ENCODE measurements at places on chromosomes 5 and 9.

- no peak overlapping the region for H3K27ac ChIP-seq
- no peaks in the 10 kb centered on the region for H3K27me3 ChIP-seq
- no peak overlapping the region for H3K4me3 ChIP-seq
- no peak for DNase-seq
- H3K4me1 ChIP-seq, result no peaks in the 10 kb centered on the region
These were observed 837.2 kb downstream of the EFNA5 start for GRCh38 chr5:106833517-106833916.

- DNase-seq, result no peak
- H3K36me3 ChIP-seq, result no peaks in the 10 kb centered on the region
- H3K4me1 ChIP-seq, result peaks cover 3% of the 10 kb centered on the region
- H3K4me3 ChIP-seq, result no peak overlapping the region
These were observed 2.4 kb upstream of the STC2 start for GRCh38 chr5:173330338-173331206.

DNA sequence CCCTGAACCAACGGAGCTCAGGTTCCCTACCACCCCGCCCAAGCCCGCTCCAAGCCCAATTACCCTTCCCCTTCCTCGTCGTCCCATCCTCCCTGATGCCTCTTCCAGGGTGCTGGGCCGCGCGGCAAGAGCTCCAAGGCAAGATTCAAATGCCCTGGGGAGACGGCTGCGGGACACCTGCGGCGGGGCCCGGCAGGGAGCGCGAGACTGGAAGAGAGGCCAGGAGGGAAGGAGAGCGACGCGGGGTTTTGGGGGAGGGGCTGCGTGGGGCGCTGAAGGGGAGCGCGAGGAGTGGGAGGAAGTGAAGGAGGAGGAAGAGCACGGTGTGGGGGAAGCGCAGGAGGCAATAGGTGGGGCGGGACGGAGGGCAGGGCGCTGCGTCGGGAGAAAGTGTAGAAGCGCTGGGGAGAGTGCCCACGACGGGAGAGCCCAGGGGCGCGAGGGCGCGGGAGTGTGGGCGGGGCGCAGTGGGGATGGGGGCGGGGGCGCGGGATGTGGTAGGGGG, 975 bp upstream of the NXNL2 start:
- no peak overlapping the region for H3K27ac ChIP-seq
- no peaks in the 10 kb centered on the region for H3K36me3 ChIP-seq
- peak overlapping the region; percentile 2 for H3K4me3 ChIP-seq
- peaks cover 3% of the 10 kb centered on the region for H3K27me3 ChIP-seq
- H3K4me1 ChIP-seq, result peaks cover 11% of the 10 kb centered on the region

DNA sequence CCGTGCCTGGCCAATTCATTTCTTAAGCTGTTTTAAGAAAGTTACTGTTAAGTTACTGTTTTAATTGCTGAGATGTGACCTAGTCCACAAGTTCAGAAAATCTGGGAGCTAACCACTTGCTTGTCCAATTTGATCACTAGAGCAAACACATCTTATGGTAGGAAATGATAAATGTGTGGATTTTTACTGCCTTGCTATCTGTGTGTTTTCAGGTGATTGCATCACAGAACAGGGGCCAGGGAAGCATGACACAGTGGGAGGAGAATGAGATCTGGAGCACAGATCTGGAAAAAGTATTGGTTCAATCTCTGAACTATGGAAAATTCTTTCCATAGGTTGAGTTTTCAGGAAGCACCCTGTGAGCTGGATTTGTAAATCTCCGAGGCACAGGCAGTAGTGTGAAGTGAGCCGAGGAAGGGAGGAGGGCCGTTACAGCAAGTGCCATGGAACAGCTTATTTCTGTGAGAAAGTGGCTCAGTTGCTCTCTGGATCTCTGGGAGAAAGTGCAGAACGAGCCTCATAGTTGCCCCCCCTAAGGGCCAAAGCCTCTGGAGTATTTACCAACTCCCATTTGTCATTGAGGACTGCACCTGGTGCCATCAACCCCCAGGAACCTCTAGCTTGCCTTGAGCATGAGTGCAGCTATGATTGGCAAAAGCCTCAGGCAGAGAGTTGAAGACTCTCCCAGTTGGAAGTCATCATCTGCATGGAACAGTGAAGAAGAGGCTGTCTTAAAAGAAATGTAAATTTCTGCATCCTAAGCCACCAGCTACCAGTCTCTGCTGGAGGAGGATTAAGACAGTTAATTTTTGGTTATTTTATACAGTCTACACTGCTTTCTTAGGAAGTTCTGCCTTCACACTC, 161.8 kb upstream of the CLINT1 start:
- no peaks in the 10 kb centered on the region for H3K4me1 ChIP-seq
- DNase-seq, result no peak
- H3K4me3 ChIP-seq, result no peak overlapping the region
- H3K27ac ChIP-seq, result no peak overlapping the region

DNA sequence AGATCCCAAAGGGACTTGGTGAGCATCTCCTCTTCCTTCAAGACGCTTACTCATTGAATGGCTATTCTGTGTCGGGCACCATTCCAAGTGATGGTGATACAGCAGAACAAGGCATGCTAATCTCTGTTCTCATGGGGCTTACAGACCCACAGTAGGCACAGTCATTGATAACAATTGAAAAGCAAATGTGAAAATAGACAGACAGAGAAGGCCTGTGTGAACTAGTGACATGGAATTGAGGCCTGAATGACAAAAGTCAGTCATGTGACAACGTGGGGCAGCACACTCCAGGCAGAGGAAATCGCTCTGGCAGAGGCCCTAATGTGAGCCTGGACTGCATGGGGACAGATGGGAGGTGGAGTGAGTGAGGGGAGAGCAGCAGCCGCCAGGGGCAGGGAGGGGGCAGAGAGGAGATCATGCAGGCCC, 70.7 kb upstream of the CPLX2 start:
- peaks cover 17% of the 10 kb centered on the region for H3K27me3 ChIP-seq
- no peak overlapping the region for H3K27ac ChIP-seq
- H3K4me1 ChIP-seq, result peaks cover 11% of the 10 kb centered on the region
- H3K36me3 ChIP-seq, result no peaks in the 10 kb centered on the region
- DNase-seq, result no peak

DNA sequence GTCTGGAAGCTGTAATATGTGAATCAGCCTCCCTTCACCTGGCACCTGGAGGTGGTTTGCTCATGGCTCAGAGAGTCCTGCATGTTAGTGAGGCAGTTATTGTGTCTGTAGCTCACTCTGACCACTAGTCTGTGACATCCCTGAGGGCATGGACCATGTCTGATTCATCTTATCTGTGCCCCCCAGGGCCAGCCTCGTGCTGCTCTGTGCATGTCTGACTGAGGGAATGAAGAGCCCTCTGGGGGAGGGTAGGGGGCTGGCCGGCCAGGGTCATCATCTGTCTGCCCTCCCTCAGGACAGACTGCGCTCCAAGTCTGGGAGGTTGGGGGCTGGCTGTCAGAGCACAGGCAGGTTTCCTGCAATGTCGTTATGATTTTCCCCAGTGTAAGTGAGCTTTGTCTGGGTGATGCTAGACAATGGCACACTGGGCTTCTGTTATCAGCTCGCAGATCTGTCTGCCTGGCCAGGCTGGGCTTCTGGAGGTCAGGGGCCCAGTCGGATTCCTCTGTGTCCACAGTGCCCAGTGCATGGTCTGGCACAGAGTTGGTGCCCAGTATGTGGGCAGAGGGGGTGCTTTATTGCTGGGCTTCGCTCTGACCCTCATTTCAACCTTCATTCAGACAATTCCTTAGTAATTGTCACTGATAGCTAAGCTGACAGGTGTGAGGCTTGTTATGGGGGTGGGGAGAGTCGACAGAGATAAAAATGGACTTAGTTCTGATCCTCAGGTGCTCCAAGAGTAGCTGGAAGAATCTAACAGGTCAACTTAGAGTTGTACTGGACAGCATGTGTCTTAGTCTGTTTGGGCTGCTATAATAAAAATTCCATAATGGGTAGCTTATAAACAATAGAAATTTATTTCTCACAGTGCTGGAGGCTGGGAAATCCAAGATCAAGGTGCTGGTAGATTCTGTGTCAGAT, 85.7 kb upstream of the SHB start:
- H3K4me3 ChIP-seq, result no peak overlapping the region
- no peaks in the 10 kb centered on the region for H3K4me1 ChIP-seq
- no peaks in the 10 kb centered on the region for H3K27me3 ChIP-seq
- H3K36me3 ChIP-seq, result no peaks in the 10 kb centered on the region

GRCh38 chr5:175737481-175737880, 79.6 kb downstream of the HRH2 start:
- H3K27ac ChIP-seq, result no peak overlapping the region
- peaks cover 4% of the 10 kb centered on the region for H3K27me3 ChIP-seq
- H3K4me3 ChIP-seq, result no peak overlapping the region
- H3K4me1 ChIP-seq, result no peaks in the 10 kb centered on the region

GRCh38 chr5:140108093-140109017, 5.6 kb upstream of the PURA start:
- peak overlapping the region; percentile 94 for H3K27ac ChIP-seq
- peaks cover 31% of the 10 kb centered on the region for H3K4me1 ChIP-seq
- H3K36me3 ChIP-seq, result no peaks in the 10 kb centered on the region
- H3K4me3 ChIP-seq, result peak overlapping the region; percentile 72
- no peaks in the 10 kb centered on the region for H3K27me3 ChIP-seq

GRCh38 chr5:178348356-178349074, 115.9 kb upstream of the PHYKPL start:
- no peak for DNase-seq
- no peak overlapping the region for H3K4me3 ChIP-seq
- no peak overlapping the region for H3K27ac ChIP-seq
- no peaks in the 10 kb centered on the region for H3K27me3 ChIP-seq
- no peaks in the 10 kb centered on the region for H3K4me1 ChIP-seq

DNA sequence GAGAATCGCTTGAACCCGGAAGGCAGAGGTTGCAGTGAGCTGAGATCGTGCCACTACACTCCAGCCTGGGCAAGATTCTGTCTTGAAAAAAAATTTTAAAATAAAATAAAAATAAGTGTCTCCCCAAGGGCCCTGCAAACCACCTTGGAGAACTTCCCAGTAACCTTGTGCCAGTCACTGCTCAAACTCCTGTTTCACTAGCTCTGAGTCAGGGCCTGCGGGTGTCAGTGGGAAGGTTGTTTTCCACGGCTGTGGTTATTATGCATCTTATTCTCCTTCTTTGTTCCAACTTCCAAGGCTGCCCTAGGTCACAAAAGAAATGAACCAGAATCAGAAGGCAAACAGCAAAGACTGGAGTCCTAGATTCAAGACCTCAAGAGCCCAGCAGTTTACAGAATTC, 246.7 kb downstream of the ADAMTSL1 start:
- H3K27me3 ChIP-seq, result no peaks in the 10 kb centered on the region
- no peaks in the 10 kb centered on the region for H3K4me1 ChIP-seq
- H3K4me3 ChIP-seq, result no peak overlapping the region
- no peak overlapping the region for H3K27ac ChIP-seq
- no peak for DNase-seq

- no peaks in the 10 kb centered on the region for H3K27me3 ChIP-seq
- no peak overlapping the region for H3K27ac ChIP-seq
- H3K36me3 ChIP-seq, result peaks cover 10% of the 10 kb centered on the region
- H3K4me1 ChIP-seq, result no peaks in the 10 kb centered on the region
- no peak for DNase-seq
These were observed 6.7 kb downstream of the INIP start for GRCh38 chr9:112711050-112711689.

DNA sequence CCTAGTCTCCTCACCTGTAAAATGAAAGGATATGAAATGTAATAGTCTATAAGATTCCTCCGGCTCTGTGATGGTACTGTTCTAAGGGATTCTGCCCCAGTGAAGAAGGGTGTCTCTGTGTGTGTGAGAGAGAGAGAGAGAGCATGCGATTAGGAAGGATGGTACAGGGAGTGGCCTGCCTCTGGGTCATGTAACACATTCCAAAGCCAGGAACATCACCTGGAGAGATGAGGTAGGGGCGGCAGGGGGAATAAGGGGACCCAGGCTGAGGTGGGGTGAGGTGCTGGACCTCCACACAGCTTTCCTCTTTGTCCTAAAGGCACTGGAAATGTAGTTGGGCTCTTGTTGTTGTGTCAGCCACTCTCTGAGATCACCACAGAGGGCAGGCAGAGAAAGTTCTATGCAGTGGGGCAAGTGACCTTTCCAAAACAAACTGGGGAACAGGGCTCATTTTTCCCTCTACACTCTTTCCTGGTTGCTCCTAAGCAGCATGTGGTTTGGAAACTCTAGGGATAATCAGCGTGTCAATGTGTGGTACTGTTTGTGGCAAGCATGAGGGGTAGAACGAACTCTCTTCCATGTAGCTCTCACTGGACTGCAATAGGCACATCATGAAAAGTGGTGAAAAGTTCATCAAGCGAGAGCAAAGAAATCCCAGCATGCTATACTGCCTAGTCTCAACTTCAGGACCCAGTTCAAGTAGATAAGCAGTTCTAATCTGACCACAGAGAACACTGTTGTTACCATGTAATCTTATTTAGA, 65.0 kb downstream of the SEMA6A start:
- DNase-seq, result no peak
- no peak overlapping the region for H3K27ac ChIP-seq
- H3K36me3 ChIP-seq, result no peaks in the 10 kb centered on the region
- no peak overlapping the region for H3K4me3 ChIP-seq

DNA sequence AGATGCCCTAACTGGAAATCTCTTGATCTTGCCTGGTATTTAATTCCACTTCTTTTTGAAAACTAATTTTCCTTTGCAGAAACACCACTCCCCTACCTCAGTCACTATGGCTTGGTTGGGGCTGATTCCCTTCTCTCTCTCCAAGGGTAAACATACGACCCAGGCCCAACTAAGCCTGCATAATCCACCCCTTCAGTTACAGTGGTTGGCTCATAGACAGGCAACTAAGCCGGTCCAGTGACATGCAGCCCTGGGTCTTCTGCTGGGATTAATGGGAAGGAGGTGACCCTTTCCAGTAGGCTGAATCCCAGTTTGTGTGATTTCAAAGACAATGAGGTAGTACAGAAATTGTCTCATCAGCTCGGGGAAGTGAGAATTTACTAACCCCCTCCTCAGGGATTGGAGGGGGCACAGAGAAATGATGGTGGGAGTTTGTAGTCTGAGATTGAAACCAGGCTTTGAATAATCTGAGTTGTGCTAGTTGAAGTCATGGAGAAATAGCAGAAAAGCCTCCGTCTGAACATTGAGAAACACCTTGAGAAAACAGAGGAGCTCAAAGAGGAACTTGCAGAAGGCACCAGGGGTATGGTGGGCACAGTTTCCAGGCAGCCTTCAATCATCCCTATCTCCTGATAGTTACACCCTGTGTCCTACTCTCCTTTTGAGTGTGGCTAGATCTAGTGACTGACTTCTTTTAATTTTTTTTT, 148.9 kb downstream of the GCNT1 start:
- no peak for DNase-seq
- no peaks in the 10 kb centered on the region for H3K27me3 ChIP-seq
- H3K4me3 ChIP-seq, result no peak overlapping the region
- no peaks in the 10 kb centered on the region for H3K4me1 ChIP-seq
- no peak overlapping the region for H3K27ac ChIP-seq
- H3K36me3 ChIP-seq, result no peaks in the 10 kb centered on the region

GRCh38 chr5:132752581-132753125, 5.4 kb downstream of the CCNI2 start:
- peaks cover 6% of the 10 kb centered on the region for H3K4me1 ChIP-seq
- peaks cover 9% of the 10 kb centered on the region for H3K36me3 ChIP-seq
- no peak overlapping the region for H3K4me3 ChIP-seq
- no peaks in the 10 kb centered on the region for H3K27me3 ChIP-seq
- no peak for DNase-seq
- no peak overlapping the region for H3K27ac ChIP-seq
